ENCODE measurements at places on chromosomes 3 and 15.

DNA sequence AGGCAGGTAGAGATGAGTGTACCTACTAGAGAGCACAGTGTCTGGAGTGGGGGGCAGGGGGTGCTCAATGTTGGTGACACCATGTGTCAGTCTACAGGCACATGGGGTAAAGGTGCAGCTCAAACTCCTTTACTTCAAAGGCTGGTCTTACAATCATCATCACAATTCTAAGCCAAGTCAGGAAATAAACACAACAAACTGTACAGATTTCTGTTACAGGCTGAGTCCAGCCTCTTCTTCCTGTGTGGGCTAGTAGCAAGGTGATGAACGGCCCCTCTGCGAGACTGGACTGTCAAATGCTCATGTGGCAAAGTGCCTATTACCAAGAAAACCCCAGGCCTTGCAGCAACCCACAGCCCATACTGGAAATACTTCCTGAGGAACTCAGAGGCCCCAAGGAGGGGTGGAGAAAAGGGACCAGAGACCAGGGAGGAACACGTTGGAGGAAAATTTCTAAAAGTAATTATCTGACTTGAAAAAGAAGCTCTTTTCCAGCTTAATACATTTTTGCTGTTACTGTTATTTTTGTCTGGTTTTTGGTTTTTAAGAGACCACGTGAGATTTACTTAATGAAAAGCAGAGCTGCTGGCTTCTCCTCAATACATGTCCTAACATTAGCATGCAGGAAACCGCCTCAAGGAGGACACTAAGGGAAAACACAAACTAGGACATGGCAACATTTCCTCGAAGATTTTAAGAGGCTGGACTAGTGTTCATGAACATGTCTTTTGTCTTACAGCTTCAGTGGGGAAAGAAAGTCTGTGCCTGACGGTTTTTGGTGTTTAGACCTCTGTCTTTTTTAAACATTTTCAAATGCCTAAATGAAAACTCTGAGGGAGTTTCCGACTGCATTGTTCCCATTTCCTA is 29.5 kb downstream of the TBC1D2B start:
- no peak for DNase-seq

DNA sequence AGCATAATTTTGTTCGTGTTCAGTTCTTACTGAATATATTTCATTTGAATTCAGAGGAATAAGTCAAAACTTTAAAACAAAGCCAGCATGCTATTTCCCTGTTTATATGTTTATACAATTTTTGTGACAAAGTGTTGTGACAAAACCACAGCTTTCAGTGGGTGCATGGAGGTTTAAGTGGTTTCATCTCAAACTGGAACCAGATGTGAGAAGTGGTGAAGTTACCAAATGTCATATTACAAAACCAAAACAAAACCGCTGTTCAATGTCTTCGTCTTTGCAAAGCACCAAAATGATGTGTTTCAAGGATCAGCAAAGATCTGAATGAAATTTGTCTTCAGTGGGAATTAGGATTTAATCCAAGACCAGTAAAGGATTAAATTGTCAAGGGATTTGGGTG is 59.3 kb upstream of the OSTN start:
- no peak for DNase-seq

DNA sequence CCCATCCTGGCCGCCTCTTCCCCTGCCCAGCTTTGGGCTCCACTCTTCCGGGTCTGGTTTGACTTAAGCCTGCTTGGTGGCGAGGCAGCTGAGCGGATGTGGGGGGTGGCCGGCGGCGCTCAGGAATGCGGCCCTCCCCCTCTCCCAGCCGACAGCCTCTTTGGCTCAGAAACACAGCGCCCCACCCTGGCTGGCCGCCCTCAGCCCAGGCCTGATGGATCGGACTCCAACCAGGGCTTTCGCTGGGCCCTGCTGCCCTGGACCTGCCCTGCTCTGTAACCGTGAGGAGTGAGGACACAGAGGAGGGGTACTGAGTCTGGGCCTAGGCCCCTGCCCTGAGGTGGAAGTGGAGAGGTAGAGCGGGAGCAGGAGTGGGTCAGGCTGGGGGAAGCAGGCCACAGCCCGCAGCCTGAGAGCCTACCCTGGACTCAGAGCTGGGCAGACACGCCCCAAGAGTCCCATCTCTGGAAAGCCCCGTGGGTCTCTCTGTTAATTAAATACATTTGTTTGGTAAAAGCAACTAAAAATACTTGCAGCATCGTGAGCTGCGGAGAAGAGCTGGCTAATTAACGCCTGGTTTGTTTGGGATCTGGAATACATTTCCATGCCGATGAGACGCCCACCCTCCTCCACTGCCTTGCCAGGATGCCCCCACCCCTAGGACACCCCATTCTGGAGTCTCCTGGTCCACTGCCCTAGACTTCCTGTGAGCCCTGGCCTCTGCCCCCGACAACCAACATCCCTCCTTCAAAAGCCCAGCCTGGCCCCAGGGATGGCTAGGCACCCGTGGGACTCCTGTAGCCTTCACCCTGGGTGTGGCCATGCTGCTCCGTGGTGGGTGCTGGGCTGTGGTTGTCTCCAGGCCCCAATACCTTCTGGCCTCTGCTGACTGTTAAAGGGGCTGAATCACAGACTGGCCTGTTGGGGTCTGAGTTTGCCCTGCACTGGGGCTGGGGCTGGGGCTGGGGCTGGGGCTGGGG is 19.6 kb downstream of the PLXNA1 start:
- no peak for DNase-seq

DNA sequence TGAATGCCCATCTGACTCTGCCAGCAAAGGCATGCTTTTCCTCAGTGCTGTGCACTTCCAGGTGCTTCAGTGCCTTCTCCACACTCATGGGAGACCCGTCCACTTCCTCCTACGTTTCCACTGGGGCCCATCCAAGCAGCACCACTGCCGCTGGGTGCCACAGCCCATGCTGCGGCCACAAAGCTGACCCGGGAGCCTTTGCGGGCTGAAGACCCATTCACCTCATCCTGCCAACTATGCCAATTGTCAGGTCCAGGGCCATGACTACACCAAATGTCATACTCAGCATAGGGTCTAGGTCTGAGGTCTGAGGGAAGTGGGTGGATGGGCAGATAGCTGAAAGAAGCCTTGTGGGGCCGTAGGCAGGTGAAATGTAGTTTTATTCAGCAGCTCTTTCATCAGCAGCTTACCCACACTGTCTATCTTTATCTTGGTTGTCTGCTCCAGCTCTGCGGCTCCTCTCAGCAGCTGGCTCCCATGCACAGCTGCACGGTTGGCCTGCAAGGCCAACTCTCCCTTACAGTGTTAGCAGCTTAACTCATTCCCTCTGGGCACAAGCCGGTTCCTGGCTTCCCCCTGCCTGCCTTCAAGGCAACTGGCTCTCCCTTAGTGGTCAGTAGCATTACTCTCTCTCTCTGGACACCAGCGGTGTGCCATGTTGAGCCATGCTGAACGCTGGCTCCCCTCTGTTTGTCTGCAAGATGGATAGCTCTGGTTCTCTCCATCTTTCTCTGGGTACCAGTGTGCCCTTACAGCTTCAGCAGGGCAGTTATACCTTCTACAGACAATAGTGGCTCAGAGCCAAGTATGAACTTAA is 63.7 kb upstream of the SIAH2 start:
- no peak for DNase-seq
